Glutamatergic neuron (in vitro differentiated cells): ENCODE measurements at places on chromosomes 1 and 21. TPM values are rescaled to one million over a fixed set of nuclear protein-coding genes. Genes with fewer than 3 reads are reported as not detected.

The BTG2 gene
- 88.6 TPM for total RNA-seq

The LCE3D gene
- not detected for total RNA-seq

The CCDC181 gene
- total RNA-seq: 1.1 TPM

The KRTAP19-1 gene
- not detected for total RNA-seq

- H3K4me1 ChIP-seq: no peaks in the 10 kb centered on the region
- H3K27ac ChIP-seq: no peak overlapping the region
- DNase-seq: no peak
- H3K36me3 ChIP-seq: no peaks in the 10 kb centered on the region
These were observed 129.3 kb upstream of the KIF26B start for GRCh38 chr1:245025525-245025924.

DNA sequence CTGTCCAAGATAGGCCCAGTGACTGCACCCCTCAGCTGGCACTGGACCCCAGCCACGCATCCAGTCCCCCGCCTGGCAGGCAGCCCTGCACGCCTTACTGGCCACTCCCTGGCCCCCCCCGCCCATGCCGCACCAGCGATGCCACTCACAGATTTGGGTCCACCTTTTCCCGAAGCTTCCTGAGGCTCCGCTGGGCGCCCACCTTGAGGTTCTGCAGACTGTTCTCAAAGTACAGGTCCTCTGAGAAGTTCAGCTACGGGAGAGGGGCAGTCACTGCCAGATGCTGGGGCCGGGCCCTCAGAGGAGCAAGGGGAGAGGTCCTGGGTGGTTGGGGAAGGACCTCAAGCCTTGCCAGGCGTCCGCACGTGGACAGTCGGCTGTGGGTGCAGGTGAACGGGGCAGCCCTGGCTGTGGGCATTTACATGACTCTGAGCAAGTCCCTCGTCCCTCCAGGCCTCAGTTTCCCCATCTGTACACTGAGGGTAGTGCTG lies 8.1 kb downstream of the PRXL2B start:
- H3K27me3 ChIP-seq: peaks cover 2% of the 10 kb centered on the region
- DNase-seq: no peak
- H3K36me3 ChIP-seq: no peaks in the 10 kb centered on the region
- H3K4me1 ChIP-seq: no peaks in the 10 kb centered on the region

- no peak for DNase-seq
- H3K36me3 ChIP-seq: no peaks in the 10 kb centered on the region
- H3K27ac ChIP-seq: no peak overlapping the region
- H3K4me3 ChIP-seq: no peak overlapping the region
These were observed 71.1 kb upstream of the DPT start for GRCh38 chr1:168799927-168800605.

DNA sequence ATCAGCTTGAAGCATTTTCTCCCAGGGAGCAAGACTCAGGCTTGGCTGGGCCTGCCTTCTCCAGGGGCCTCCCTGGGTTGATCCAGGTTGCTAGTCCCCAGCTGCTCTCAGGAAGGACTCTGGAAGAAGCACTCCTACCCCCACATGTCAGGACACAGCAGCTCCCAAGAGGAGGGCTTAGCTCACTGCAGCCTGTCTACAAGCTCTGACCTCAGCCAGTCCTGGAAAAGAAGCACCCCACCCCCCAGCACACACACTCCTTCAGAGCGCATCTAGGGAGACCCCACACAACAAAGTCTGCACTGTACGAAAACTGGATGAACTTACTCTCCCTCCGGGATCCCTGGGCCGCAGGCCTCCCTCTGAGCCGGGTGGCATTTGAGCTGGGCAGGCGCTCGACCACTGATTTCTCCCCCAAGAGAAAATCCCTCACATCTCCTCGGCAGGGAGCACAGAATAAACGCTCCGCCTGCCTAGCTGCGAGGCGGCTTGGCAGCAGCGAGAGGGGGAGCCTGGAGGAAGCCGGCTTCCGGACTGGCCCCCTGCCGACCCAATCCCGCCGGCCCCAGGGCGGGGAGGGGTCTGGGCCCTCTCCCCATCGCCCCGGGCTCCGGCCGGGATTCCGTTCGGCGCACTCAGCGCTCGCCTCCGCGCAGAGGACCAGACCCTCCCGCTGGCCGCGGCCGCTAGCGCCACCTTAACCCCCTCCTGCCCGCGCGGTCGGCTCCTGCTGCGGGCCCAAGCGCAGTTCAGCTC lies at the start of gene KCNA2:
Gene KCNA2, minus strand, starts transcription at position 458 of the 756 bp plus-strand sequence. CDS start 1,576 bp downstream, outside the sequence.
- peaks cover 18% of the 10 kb centered on the region for H3K27me3 ChIP-seq
- peaks cover 9% of the 10 kb centered on the region for H3K36me3 ChIP-seq
- peak within 1 kb of the TSS; percentile 90 for H3K4me3 ChIP-seq
- H3K27ac ChIP-seq: peak within 1 kb of the TSS; percentile 83

DNA sequence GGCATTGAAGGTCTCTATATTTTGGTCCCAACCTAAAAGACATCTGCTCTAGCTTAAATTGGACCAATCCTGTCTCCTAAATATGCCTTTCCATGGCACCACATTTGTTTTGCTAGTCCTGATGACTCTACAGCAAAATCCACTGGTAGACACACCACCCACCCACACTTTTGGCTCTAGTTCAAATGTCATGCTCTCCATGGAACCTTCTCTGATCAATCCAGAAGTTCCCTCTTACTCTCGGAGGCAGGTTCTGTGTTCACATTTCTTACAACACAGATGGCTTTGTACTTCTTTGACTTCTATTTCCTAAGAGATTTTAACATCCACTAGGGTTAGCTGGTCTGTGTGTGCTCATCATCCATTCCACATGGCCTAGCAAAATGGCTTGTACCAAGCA lies 151.3 kb downstream of the APP start:
- H3K27ac ChIP-seq: no peak overlapping the region
- H3K36me3 ChIP-seq: no peaks in the 10 kb centered on the region
- peaks cover 6% of the 10 kb centered on the region for H3K27me3 ChIP-seq
- H3K4me1 ChIP-seq: peaks cover 7% of the 10 kb centered on the region
- no peak for DNase-seq
- no peak overlapping the region for H3K4me3 ChIP-seq

GRCh38 chr1:194028002-194028401 lies 841.6 kb upstream of the B3GALT2 start:
- DNase-seq: no peak
- H3K4me3 ChIP-seq: no peak overlapping the region
- no peaks in the 10 kb centered on the region for H3K36me3 ChIP-seq
- no peaks in the 10 kb centered on the region for H3K4me1 ChIP-seq
- H3K27me3 ChIP-seq: no peaks in the 10 kb centered on the region
- H3K27ac ChIP-seq: no peak overlapping the region

- peaks cover 2% of the 10 kb centered on the region for H3K27me3 ChIP-seq
- H3K4me1 ChIP-seq: peaks cover 47% of the 10 kb centered on the region
- no peaks in the 10 kb centered on the region for H3K36me3 ChIP-seq
- H3K27ac ChIP-seq: peak overlapping the region; percentile 97
- peak overlapping the region; percentile 69 for H3K4me3 ChIP-seq
These were observed 28.5 kb upstream of the SELENON start for GRCh38 chr1:25771221-25772114.

DNA sequence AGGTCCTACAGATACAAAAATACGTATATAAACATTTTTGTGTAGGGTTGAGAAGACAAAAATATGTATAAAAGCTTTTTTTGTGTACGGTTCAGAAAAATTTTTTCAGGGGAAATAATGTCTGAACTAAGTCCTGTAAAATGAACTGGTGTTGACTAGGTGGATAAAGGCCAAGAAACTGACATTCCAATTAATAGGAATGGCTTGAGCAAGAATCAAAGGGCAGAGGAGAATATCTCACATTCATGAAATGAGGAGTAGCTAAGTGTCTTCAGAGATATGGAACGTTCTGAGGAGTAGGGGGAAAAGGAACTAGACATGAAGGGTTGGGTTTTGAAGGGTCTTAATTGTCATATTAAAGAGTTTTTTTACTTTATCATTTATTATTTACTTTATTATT lies 231.2 kb downstream of the DENND1B start:
- H3K36me3 ChIP-seq: peaks cover 7% of the 10 kb centered on the region
- no peaks in the 10 kb centered on the region for H3K4me1 ChIP-seq
- H3K27me3 ChIP-seq: no peaks in the 10 kb centered on the region
- DNase-seq: no peak
